T follicular helper cell (primary cell): ENCODE measurements at places on chromosomes 5 and 9.

DNA sequence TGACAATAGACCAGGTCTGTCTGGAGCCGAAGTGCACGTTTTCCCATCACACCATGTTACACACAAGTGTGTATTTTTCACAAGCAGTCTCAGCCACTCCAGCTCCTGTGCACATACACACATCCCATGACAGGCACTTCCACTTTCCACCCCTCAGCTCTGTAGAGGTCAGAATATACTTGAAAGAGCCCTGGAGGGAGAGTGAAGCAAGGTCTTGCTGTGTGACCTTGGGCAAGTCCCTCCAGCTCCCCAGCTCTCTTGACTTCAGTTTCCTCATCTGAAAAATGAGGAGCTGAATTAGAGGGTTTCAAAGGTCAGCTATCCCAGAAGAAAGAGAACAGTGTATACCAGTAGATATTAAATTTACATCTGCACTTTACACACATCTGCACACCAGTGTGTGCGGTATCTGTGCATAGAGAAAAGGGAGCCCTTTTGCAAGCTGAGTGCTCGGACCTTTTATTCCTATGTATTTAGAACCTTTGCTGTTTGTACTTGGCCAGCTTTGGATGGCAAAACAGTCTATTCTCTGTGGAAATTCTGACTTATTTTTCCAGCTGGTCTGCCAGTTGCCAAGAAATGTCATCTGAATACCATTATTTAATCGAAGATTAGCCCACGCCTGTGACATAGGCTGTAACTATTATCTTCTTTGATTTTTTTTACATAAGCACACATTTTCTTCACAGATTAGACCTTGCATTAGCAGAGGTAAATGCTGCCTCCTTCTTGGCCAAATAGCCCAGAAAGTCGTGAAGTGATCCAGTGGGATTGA, 528.0 kb downstream of the BNC2 start:
- DNase-seq, result no peak

DNA sequence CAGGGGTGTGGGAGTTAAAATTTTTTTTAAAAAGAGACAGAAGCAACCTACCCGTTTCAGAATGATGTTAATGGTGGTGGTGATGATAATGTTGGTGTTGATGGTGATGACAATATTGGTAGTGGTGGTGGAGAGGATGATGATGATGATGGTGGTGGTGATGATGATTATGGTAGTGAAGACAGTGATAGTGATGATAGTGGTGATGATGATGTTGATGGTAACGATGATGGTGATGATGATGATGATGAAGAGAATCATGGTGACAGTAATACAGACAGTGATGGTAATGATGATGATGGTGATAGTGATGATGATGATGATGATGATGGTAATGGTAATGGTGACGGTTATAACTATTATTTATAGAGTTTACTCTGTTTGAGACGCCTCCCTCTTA, 117.6 kb downstream of the ICE1 start:
- no peak for DNase-seq

DNA sequence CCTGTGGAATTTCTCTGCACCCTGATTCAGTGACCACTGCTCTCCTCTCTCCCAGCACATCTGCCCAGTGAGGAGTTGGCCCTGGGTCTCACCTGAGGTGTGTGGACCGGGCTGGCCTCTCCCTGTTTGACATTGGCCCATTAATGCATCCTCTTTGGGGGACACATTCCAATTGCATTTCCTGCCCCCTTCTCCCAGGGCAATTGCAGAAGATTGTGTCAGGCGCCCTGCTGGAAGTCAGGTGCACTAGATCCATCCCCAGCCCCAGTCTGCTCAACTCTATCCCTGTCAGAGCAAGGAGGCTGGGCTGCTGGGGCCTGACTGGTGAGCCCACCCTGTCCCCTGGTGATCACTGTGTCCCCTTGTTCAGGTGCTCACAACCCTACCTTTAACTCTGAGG, 84.5 kb downstream of the LMX1B start:
- no peak for DNase-seq

- no peak for DNase-seq
These were observed 50.4 kb upstream of the SYNPO start for GRCh38 chr5:150589862-150590601.

DNA sequence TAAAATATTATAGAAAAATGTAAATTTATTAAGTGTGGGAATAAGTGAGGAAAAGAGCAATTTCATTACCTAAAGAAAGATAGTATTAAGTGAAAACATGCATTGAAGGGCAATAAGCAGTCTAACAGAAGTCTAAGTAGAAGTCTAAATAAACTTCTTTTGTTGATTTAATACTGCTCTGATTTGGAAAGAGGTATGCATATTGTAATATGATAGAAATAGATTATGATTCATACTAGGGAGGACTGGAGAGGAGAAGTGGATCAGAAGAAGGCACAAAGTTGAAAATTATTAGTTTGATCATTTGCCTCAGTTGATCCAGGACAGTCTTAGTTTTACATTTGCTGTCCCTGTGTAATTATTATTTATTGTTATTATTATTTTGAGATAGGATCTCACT, 6.6 kb upstream of the ERBIN start:
- DNase-seq, result no peak

GRCh38 chr9:131899296-131900228, 159.7 kb upstream of the RAPGEF1 start:
- no peak for DNase-seq

GRCh38 chr5:43041669-43042175, 1.6 kb upstream of the ANXA2R start:
- DNase-seq, result no peak

DNA sequence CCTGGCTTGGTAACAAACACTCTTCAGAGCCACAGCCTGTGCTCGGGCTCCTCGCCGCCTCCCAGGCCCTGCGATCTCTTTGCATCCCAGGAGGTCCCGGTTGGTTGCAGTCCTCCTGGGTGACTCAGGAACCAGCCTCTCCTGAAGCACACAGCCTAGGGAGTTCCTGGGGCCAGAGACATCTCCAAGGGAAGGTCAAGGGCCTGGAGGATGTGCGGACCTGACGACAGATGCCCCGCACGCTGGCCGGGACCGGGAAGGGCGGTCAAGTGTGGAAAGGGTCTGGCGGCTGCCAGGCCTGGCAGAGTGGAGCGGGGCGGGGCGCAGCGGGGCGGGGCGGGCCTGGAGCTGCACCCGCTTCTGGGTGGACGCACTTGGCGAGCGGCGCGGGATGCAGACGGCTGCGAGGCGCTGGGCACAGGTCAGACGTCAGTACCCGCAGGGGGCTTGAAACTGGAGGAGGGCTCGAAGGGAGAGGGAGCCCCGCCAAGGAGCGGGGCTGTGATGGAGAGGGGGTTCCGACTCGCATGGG, 45.0 kb upstream of the PRSS3 start:
- DNase-seq, result no peak

DNA sequence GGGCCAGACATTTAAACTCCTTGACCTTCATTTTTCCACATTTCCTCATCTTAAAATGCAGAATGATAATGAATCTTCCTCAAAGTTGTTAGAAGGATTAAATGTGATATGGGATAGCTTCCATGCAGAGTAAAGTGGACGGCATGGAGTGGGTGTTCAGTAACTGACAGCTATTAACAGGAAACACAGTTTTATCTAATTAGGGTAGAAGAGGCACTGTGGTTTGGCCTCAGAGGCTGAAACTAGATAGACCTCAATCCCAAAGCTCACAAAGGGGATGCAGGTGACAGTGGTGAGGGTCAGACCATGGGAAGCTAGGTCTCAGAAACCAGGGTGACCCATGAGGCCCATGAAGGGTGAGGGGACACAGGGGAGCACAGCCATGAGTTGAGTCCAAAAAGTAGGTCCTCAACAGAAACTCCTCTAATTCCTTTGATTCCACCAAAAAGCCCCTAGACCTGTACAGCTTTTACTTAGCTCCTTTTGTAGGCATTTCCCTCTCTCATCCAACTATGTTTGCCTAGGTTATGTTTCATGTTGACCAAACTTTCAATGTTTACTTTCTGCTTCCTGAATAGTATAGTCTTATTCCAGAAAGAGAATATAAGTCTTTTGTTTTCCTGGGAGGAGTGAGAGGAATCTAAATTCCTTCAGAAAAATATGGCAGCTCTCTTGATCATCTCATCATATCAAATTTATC, 27.9 kb upstream of the GLDC start:
- DNase-seq, result no peak

DNA sequence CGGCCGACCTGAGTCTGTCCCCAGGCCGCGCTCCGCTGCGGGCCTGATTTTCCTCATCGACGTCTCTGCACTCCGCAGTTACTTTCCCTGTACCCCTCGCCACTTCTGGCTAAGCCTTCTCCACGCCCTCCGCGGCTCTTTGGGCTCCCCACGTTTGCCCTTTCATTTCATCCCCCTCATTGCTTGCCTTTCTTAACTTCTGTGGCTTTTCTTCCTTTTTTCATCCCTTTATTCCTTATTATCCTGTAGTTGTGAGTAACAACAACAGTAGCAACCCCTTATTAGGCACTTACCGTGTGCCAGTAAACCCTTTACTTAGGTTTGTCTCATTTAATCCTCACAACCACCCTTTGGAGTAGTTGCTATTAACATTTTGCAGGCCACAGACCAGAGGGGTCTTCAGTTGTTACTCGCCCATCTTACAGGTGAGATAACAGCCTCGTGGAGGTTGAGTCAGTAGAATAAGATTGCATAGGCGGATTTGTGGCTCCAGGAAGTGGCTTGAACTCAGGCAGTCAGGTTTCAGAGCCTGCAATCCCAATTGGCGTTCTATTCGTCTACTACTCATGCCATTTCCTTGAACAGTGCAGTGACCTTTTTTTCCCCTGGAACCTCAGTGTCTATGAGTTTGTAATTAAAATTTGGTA, 724 bp downstream of the TCERG1 start:
- no peak for DNase-seq

DNA sequence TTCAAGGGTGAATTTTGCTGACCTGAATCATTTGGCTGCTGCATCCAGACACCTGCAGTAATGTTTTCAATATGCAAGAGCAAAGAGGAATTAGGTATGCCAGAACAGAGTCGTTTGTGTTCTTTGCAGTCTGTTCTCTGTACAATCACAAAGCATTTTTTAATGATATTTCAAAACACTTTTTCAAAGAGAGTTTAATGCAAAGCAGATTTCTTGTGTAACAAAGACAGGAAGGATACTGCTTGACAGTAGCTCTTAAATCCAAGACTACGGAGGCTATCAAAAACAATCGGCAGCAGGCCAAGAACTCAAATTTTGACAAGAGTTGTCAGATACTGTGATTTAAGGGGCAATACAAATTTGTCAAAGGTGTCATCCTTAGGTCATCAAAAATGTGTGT, 341.9 kb downstream of the GADD45G start:
- DNase-seq, result no peak

- no peak for DNase-seq
These were observed 120.5 kb downstream of the TUSC1 start for GRCh38 chr9:25557645-25558300.
